Stimulated activated CD4-positive, alpha-beta T cell treated with anti-CD3 and anti-CD28 coated beads, TNF-alpha, amount 100 ng/mL, for 4 hours (primary cell): ENCODE measurements at places on chromosomes 16 and 17.

DNA sequence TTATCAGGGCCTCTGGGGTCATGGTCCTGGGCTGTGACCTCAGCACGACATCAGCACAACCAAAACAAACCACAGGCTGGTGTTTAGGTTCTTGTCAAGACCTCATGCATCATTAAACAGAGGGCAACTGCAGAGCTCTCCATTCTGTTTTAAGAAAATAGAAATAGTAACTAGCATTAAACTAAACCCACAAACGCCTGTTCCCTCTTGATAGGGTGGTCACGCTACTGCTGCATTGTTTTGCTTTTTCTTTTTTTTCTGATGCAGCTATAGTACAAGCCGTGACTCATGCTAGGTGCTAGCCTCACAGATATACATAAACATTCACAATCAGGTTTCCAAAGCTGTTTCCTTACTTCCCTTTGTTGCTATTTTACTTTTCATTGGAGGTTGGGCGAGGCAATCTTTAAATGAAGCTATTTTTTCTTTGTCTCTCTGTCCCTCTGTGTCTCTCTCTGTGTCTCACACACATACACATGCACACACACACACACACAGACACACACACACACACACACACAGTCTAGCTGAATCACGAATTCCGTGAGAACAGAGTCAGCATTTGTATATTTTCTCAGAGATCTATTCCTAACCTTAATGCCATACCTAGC, 310.3 kb downstream of the CDH13 start:
- no peak for DNase-seq

- no peak for DNase-seq
These were observed 46.0 kb downstream of the SLC7A5 start for GRCh38 chr16:87823181-87823929.

DNA sequence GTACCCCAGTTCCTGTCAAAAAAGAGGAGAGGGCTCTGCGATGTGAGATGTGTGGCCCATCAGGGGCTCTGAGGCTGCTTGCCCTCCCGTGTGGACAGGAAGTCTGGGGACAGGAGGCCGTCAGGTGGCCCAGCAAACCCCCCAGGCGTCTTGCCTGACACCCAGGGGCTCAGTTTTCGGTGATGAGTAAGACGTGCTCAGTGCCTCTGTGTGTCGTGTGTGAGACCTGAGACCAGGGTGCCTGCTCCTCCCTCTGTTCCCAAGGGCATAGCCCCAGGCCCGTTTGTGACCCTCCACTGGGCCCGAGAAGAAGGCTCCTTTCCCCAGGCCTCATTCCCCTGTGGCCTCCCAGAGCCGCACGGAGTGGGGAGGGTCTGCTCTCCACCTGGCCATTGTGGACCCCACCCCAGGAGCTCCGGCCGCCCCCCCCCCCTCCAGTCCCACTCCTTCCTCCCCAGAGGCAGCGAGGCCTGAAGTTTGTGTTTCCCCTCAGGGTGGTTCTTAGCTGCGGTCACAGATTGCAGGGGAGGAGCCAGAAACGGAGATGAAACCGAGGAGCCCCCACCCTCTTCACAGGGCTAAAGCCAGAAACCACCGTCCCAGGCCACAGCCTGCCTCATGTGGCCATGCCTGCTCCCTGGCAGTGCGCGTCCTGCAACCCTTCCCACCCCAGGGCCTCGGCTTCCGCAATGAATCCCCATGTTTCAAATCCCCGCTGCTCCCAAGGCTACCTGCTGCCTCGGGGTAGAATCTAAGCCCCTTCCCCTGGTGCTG, 4.9 kb upstream of the ACTG1 start:
- DNase-seq, result no peak

DNA sequence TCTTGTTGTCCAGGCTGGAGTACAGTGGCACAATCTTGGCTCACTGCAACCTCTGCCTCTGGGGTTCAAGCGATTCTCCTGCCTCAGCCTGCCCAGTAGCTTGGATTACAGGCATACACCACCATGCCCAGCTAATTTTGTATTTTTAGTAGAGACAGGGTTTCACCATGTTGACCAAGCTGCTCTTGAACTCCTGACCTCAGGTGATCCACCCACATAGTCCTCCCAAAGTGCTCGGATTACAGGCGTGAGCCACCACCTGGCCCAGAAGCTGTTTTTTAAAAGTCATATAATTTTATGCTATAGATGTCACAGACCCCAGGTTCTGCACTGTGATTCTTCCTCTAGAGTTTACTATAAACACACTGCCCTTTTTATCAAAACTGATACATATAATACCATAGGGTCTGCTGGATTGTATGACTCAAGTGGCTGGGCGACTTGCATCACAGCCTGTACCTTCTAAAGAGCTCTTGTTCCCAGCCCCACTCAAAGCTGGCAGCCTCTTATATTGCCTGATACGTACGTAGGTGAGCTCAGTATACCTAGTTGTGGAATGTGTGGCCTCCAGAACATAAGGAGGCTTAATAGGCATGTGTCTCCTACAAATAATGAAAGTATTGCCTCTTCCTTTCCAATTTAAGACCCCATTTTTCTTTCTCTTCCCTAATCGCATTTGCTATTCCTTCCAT, 295.8 kb downstream of the ZFHX3 start:
- DNase-seq, result no peak

DNA sequence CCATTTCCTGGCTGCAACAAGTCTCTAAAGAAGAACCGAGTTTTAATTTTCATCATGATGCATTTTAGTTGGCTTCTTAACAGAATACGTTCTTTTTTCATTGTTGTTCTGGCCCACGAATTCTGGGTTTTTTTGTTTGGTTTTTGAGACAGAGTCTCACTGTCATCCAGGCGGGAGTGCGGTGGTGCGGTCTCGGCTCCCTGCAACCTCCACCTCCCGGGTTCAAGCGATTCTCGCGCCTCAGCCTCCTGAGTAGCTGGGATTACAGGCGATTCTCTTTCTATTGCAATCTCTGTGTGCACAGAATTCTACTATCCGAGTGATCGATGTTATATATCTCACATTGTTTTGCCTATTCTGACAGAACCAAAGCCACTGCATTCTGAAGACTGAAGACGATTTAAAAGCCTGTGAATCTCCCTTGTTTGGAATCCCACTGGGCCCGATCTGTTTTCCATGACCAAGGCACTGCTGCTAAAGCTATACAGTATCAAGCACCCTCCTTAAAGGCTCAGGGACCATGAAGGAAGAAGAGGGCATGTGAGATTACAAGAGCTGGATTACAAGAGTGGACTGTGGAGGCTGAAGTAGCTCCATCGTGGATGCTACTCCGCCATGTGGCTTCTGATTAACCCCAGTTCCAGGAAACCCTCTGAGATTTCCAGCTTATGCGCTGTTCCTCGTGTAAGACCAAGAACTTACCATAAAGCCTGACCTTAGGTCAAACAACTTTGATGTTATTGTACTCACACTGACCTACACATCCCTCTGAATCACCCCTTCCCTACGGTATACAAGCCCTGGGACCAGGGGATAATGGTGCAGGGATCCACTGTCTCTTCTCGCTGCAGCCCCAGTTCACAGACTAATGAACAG, 44.3 kb downstream of the ADCY9 start:
- DNase-seq, result no peak

- no peak for DNase-seq
These were observed 3.0 kb upstream of the ZCCHC14 start for GRCh38 chr16:87495578-87496446.

GRCh38 chr17:13127921-13128602, 110.2 kb upstream of the ELAC2 start:
- DNase-seq, result no peak

DNA sequence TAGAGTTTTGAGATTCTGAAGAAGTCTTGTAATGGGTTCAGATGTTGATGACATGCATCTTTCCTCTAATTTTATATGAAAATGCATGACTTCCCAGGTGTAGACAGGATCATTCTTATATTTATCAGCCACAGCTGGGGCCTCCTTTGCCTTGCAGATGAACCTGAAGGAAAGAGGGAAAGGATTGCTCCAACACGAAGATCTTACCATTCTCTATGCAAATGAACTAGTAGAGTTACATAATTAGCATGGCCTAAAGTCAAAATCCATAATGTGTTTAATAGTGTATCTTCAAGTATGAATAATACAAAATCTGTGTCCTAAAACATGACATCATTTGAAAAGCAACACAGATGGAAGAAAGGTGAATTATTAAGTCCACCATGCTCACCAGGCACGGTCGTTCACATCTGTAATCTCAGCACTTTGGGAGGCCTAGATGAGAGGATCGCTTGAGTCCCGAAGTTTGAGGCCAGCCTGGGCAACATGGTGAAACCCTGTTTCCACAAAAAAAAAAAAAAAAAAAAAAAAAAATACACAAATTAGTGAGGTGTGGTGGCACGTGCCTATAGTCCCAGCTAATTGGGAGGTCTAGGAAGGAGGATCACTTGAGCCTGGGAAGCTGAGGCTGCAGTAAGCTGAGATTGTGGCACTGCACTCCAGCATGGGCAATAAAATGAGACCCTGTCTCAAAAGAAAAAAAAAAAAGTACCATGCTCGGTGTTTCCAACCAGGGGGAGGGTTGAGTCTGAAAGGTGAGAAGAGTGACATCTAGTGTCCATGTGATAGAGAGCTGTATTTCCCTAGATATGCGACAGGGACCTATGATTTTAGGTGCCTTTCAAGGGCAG, 6.3 kb downstream of the VWA3A start:
- DNase-seq, result no peak

GRCh38 chr17:48055531-48056245, 7.5 kb downstream of the NFE2L1 start:
- DNase-seq, result no peak

DNA sequence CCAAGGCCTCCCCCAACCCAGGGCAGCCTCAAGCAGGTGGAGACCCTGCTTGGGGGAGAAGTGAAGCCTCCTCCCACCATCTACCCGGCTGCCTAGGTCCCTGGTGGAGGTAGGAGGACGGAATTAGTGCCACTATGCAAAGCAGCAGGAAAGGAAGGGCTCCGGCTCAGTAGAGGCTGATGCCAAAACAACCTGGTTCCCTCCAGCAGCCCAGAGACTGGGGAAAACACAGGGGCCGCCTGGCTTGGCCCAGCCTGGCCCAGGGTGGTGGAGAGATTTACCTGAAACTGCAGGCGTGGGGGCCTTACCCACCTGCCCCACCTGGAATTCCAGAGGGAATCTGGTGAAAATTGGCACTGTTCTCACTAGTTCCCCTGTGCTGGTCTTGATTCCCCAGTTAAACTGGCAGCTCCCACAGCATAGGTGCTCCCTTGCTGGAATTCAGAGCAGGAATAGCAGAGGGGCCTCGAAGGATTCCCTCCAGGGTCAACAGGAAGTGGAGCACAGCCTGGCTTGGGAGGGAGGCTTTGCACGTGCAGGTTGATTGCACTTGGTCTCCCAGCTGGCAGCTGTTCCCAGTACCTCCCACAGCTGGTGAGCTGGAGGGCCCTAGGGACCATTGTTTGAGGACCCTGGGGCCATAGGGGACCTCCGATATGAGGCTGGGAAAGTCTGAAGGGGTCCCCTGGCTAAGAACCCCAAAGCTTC, 4.5 kb downstream of the CD79B start:
- DNase-seq, result no peak

- no peak for DNase-seq
These were observed 5.5 kb downstream of the SSTR5 start for GRCh38 chr16:1077877-1078578.

- no peak for DNase-seq
These were observed 68.1 kb downstream of the GNAO1 start for GRCh38 chr16:56259425-56259779.

- DNase-seq, result no peak
These were observed 14.6 kb downstream of the GSE1 start for GRCh38 chr16:85627526-85628264.

DNA sequence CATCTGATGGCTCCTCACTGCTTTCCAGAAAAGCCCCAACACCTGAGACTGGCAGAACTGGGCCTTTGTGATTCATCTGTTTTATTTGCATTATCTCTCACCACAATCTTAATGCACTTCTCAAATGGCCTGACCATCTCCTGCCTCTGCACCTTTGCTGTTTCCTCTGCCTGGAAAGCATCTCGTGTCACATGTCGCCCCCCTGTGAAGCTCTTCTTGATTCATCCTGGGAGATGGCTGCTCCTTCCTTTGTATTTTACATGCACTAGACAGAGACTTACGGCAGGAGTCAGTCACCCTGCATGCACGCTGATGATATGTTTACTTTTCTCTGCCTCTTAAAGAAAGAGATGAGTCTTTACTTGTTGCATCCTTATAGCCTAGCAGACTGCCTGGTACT, 30.0 kb downstream of the HNF1B start:
- no peak for DNase-seq

DNA sequence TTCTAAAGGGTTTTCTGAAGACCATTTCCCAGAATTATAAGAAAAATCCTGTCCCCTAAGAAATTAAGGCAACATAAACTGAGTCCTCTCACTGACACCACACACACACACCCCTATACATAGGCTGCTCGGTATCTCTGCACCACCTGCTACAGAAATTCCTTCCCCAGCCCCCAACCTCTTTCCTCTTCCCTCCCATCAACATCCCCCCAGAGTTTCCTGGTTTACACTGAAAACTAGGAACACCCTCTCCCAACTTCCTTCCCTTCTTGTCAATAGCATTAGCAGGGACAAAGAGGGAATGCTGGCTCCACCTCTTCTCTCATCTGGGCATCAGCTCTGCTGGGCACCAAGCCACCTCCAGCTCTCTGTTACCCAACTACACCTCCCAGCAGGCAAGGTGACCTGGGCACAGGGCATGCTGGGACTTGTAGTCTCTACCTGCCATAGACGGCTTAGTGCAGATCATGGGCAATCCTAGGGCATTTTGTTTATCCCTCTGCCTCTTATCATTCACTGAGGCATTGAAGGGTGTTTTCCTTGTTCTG, 15.7 kb downstream of the CAVIN1 start:
- DNase-seq, result peak; percentile 40

DNA sequence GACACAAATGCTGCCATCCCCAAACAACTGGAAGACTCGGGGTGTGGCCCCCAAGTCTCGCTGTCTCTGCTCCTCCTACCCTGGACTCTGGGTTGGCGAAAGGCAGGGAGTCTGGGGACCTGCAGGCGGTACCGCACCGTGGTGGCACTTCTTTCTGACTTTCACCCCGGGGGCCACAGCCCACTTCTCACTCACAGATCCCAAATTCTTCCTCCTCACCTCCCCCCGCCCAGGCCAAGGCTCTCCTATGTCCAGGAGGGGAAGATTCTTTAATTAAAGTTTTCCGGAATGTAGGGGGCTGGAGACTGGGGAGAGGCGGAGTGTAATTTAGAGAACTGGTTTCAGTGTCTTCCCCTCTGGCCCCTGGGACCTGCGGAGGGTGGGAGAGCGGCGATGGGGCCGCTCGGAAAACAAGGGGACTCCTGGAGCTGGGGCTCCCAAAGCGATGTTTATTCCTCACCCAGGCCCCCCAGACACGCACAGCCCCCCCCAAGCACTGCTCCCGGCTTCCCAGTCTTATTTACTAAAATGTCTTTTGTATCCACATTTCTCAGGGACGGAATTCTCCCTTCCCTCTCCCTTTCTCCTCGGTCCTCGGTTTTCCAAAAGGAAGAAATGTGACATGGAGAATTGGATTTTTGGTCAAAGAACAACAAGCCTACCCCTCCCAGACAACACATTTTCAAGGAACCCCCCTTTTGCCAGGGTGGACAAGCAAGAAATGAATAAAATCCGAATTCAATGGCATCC, 1.2 kb downstream of the WNT3 start:
- no peak for DNase-seq

DNA sequence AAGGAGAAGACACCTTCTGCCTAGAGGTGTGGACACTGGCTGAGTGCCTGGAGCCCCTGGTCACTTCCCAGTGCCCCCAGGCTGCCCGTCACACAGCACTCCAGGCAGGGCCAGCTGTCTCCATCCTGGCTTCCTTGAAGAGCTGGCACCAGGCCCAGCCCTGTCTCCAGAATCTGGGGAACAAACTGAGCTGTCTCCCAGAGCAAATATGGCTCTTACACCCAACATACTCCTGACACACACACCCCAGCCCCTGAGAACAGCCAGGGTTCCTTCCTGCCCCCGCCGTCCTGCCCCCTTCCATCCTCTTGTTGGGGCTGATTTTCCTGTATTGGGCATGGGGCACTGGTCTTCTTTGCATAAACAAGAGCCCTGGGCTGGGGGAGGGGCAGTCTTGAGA, 9.1 kb downstream of the NHERF1 start:
- DNase-seq, result no peak
